ENCODE measurements at places on chromosomes 5 and 9.

DNA sequence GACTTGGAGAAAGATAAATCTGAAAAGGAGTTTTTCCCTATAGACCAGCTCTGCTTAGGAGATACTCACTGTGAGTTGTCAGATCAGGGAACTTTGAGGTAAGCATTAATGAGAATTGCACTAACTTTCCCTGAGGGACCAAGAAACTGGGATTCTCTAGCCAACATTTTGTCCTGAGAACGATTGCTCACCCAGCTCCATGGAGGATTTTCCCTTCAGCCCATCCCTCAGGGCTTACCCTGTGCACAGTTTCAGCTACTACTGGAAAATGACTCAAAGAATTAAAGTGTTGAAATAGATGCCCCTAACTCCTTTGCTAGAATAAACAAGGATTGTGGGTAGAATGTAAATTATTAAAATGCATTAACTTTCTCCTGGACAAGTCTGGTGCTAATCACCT, 237.2 kb upstream of the IL12B start:
- no peak for DNase-seq

- DNase-seq = no peak
Observed at GRCh38 chr9:108980893-108981292, 32.4 kb downstream of the CTNNAL1 start.

DNA sequence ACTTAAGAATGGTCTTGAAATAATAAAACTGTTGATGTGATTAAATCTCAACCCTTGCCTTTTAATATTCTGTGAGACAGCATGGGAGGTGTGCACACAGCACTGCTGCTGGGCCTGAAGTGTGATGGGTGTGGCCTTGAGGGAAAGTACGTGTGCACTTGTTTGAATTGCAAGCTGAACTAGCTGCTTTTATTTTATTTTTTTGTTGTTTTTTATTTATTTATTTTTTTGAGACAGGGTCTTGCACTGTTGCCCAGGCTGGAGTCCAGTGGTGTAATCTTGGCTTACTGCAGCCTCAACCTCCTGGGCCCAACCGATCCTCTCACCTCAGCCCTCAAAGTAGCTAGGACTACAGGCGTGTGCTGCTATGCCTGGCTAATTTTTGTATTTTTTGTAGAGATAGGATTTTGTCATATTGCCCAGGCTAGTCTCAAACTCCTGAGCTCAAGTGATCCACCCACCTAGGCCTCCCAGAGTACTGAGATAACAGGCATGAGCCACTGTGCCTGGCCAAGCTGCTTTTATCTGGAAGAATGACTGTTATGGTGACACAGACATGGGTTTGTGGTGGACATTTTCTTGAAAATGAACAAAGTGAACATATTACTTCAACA, 58.9 kb downstream of the GPR107 start:
- DNase-seq = no peak

DNA sequence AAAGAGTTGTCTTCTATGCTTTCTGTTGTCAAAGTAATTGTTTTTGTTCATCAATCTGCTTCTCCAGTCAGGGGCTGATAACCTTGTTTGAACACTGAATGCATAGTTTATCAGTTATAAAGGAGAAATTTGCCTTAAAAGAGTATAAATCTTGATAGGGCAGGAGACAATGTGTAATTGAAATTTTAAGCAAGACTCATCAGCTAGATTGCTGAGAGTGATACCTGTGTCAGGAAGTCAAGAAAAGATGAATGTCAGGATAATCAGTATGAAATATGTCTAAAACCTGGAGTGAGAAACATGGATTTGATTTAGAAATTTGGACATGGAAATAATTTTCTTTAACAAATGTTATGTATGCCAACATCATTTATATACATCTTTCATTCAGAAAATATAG, 1258.1 kb downstream of the EFNA5 start:
- DNase-seq = no peak

DNA sequence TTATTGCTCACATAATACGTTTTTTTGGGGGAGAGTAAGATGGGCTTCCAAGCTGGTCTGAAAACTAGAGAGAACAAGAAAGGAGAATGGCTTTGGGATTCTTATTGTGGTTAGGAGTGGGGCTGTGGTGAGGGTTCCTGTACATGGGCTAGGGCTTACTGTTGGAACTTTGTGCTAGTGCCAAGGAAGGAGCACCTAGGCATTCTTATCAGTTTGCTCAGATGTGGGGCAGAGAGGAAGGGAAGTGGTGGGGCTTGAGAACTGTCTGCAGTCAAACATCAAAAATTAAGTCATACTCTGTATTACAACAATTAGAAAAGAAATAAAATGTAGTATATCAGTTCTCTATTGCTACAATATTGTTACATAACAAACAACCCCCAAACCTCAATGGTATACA, 4.0 kb upstream of the THBS4 start:
- no peak for DNase-seq

- DNase-seq = no peak
Observed at GRCh38 chr5:74040065-74040551, 414.1 kb downstream of the ARHGEF28 start.

GRCh38 chr5:104955479-104955878, 1392.9 kb upstream of the NUDT12 start:
- no peak for DNase-seq

DNA sequence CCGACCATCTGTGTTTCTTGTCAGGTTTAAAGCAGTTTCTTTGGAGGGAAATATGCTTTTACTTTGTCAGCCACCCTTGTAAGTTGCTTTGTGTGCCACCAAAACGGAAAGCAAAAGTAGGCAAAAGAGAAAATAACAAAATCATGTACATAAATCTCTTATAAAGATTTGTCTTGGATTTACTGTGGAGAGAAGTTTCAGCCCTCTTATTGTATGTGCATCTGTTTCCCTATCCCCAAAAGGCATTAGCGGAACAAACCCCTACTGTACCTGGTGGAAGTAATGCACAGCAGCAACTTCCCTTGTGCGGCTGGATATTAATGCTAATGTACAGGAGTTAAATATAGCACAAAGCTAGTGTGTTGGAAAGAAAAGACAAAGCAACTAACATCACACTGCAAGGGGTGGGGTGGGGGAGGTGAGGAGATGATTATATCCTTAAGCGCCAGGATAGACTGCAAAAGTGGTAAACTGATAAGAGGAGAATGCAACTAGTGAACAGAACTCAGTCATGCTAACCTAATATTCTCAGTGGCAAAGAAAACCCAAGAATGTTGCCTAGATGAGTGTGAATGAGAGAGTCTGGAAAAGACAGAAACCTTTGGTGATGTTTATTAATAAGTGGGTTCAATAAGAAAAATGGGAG, 396.5 kb upstream of the MEF2C start:
- DNase-seq = no peak

DNA sequence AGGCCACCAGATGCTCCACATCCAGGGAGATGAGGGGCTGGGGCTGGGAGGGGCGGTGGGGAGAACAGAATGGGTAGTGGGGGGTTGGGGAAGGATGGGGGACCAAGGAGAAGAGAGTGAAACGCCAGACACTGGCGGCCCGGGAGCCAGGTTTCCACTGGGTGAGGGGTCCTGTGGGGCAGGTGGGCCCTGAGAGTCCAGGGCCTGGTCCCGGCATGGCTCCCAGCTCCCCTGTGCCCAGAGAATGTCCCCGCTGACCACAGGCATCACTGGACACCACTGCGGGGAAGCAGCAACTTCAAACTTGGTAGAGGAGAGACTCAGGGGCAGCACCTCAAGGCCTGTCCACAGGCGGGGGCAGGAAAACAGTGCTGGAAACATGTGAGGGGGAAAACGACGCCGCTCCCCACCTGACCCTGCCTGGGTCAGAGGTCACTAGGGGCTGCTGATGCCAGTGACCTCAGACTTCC, 13.2 kb downstream of the NINJ1 start:
- no peak for DNase-seq

GRCh38 chr5:50300878-50301277, 140.2 kb downstream of the EMB start:
- DNase-seq = no peak

DNA sequence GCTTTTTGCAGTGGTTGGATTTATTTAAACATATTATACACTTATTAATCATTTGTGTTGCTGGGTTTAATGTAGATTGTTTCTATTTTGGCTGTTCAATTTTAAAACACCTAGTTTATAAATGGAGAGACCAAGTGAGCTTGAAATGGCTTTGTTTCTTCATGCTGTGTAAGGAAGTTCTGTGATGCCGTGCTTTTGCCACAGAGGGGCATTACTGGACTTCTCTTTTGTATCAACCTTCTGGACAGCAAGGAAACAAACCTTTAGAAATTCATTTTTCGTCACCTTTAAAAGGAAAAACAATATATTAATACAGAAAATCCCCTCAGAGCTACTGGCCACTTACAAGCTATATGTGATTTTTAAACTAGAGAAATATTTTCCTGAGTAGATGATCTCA, 81.9 kb downstream of the DMRTA1 start:
- no peak for DNase-seq

DNA sequence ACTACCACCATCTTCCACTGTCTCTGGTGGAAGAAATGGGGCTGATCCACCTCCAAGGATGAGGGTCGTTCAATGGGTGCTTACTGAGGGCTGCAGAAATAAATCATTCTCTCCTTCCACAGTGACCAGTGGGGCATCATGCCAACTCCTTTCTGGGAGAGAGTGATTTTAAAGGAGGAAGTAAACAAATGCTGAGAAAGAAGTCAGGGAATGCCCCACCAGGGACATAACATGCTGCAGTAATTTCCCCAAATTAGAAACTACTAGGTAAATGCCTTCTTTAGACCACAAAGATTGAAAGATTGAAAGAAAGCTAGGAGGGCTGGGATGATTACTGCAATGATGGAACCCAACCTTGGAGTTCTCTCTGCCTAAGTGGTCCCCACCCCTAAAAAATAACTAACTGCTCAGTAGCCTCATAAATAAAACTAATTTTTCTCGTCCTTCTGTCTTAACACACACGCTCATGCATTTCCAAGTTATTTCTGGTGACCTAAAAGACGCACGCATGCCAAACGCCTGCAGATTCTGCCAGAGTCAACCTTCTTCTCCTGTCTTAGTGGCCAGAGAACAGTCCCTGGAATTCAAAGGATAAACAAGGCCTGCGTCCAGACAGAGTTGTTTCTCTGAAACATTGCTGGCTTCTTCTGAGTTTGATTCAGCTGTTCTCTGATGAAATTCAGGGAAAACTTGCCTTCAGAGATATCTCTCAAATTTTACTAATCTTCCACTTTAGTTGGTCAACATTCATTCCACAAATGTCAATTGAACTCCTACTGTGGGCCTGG, 250.0 kb downstream of the NR3C1 start:
- no peak for DNase-seq

- no peak for DNase-seq
Observed at GRCh38 chr9:87212605-87213021, 265.3 kb upstream of the GAS1 start.

DNA sequence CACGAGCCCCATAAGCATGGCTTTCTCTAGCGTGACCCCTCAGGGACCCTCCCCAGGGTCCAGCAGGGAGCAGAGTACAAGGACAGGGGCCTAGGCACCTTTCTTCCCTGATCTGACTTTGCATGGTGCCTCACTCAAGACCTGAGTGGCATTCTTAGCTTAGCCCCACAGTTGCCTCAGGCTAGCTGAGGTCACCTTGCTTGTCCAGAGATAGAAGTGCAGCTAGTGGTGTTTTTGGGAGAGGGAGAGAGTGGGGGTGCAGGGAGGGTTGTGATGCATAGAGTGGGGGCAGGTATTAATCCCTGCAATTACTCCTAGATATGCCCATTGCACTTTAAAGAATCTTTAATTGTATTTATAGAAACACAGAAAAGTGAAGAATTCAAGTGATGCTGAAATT, 8.4 kb upstream of the TRIO start:
- DNase-seq = no peak
